ENCODE measurements at places on chromosomes 6 and 20.

DNA sequence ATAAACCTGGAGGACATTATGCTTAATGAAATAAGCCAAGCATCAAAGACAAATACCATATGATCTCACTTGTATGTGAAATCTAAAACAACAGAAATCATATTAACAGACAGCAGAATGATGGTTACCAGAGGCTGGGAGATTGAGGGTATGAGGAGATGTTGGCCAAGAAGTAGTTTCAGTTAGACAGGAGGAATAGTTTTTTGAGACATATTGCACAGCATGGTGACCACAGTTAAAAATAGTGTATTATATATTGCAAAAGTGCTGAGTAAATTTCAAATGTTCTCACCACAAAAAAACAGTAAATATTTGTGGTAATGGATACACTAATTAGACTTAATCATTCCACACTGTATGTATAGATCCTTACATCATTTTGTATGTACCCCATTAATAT lies 1.8 kb downstream of the GABRR1 start:
- DNase-seq, result no peak

DNA sequence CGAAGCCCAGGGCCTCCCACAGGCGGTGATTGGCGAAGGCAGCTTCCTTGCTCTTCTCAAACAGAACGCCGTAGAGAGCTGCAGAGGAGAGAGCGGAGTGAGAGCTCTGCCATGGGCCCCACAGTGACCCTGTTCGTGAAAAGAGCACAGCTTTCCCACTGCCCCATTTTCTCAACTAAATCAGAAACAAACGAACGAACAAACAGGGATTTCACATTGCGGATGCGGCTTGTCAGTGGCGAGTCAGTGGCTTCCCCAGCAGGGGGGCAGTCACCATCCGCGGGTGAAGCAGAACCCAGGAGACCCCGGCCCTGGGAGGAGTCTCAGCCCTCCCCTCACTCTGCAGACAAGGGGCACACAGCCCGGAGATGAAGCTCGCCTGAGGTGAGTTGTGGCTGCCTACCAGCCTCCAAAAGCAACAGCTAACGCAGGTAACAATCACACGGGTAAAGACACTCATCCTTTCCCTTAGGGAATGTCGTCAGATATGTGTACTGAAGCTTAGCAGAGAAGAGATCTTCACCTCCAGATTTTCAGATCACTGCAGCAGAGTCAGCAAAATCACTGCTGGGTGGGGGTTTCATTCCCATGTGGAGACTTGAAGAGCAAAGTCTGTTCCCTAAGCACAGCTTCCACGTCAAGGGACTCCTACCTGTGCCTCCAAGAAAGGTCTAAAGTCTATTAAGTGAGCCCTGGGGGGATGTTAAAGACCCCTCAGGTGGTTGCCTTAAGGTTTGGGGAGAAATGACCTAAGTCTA lies 51.2 kb upstream of the GPR31 start:
- DNase-seq, result no peak

DNA sequence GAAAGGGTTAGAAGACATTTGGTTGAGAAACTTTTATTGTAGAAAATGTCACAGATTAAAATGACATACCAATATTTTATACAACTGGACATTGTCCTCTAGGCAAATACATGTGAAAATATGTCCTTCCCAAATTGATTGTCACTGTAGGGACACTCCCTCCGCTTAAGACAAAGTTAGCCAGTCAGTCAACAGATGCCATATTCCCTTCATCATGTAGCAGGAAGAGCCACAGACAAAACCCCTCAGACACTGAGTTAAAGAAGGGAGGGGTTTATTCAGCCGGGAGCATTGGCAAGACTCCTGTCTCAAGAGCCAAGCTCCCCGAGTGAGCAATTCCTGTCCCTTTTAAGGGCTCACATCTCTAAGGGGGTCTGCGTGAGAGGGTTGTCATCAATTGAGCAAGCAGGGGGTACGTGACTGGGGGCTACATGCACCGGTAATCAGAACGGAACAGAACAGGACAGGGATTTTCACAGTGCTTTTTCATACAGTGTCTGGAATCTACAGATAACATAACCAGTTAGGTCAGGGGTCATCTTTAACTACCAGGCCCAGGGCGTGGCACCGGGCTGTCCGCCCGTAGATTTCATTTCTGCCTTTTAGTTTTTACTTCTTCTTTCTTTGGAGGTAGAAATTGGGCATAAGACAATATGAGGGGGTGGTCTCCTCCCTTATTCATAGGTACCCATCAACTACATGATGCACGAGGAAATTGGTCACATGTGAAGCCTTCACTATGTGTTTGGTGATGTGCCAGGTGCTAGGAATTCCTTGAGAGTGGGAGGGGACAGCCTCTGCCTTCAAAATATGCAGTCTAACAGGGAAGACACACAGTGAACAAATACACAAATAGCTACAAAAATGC lies 155.7 kb upstream of the CDYL start:
- no peak for DNase-seq

GRCh38 chr6:38259736-38260135 lies 380.0 kb downstream of the BTBD9 start:
- DNase-seq, result no peak

- DNase-seq, result no peak
Measured at GRCh38 chr6:30446259-30446658, 43.0 kb upstream of the HLA-E start.

DNA sequence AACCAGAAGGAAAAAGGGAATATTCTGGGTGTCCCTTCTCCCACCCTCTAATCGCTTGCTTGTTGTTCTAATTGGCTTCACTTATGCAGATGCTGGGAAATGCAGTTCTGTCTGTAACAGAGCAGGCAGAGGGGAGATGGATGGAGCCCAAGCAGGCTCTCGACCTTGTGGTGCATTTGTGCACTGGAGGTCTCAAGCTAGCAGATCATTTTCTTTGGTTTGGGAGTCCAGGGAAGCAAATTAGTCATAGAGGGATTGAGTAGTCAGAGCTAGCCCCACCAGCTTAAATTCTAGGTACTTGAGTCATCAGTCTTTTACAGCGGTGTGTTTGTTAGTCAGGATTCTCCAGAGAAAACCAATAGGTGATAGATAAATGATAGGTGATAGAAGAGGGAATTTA lies 234.7 kb upstream of the ECI2 start:
- DNase-seq, result no peak

DNA sequence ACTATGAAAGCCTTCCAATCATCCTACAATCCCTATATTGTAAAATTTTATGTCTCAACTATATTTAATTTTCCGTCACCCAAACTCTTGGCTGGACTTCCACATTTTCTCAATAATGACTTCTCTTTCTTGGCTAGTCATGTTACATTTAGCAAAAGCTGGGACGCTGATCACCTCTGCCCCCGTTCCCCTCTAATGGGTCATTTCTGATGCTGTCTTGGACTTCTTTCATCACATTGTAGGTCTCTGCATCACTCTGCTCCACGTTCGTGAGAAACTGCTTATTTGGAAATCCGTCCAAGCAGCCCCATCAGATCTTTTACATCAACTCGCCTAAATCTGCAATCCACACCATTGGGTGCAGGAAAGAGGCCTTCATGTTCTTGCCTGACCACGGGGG lies 203.8 kb downstream of the MYLK4 start:
- DNase-seq, result no peak

DNA sequence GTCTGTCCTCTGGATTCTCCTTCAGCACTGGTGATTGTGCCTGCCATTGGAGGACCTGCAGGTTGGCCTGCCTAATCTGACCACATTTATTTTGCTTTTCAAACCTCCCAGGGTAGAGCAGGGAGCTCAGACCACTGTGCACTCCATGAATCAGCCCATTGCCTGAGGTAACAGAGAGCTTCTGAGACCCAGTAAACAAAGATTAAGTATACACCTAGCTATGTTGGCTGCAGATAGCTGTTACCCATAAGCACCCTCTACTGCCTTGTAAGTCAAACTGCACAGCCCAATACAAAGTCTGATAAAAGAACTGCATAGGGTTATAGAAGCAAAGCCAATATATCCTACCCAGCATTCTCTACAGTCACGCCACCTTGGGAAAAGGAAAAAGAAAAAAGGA lies 338.7 kb downstream of the HTR1B start:
- DNase-seq, result no peak

DNA sequence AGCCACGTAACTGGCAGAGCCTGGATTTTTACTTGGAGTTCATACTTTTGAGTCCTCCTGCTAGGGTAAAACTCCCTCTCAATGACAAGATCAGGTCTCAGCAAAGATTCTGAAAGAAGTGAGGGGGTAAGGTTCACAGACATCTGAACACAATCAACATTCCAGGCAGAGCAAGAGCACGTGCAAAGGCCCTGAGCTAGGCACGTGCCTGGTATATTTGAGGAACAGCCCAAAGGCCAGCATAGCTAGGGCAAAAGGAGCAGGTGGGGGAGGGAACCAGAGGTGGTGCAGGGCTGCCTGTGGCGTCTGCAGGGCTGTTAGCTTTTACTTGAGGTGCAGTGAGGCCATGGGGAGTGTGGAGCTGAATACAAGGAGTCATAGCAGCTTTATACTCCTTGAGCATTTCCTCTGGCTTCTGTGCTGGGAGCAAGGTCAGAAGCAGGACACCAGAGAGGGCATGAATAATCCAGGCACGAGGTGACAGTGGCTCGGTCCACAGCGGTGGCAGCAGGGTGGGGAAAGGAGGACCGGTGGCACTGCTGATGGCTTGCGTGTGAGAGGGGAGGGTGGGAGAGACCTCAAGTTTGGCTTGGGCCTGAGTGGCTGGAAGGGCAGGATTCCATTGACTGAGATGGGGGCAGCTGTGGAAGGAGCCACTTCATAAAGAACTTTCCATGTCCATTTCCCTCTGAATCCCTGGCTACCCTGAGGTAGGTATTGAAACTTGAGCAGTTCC lies 57.0 kb downstream of the DLGAP4 start:
- no peak for DNase-seq

- DNase-seq, result no peak
Measured at GRCh38 chr20:48338717-48339116, 489.1 kb downstream of the PREX1 start.

DNA sequence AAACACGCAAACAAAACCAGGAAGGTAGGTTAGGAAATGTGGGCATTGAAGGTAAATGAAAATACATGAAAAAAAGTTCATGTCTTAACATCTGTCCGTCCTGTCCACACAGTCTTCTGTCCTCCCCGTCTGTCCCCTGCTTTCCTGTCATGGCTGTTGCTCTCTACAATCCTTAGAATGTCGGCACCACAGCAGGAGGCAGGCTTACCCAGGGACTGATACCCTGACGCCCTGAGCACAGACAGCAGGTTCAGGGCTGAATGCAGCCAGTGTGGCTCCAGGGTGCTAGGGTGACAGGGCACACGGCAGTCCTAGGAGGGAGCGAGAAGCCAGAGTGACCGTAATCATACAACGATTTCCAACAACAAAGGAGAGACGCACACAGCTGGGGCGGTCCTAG lies 123.7 kb downstream of the IRF4 start:
- DNase-seq, result no peak

All from stimulated activated naive CD4-positive, alpha-beta T cell (primary cell).